Regular cardiac myocyte (primary cell): ENCODE measurements at places on chromosomes 11 and 22. TPM values are rescaled to one million over a fixed set of nuclear protein-coding genes. Genes with fewer than 3 reads are reported as not detected.

PRODH gene
- total RNA-seq: not detected in 2 replicates

PHF21A gene
- total RNA-seq: 8.6 and 20.0 TPM in 2 replicates

KREMEN1 gene
- total RNA-seq: 1.3 and 3.4 TPM in 2 replicates

VPREB1 gene
- total RNA-seq: not detected in 2 replicates

NFRKB gene
- total RNA-seq: 16.3 and 18.3 TPM in 2 replicates

OR56B1 gene
- total RNA-seq: not detected in 2 replicates

POU2F3 gene
- total RNA-seq: not detected in 2 replicates

TSPAN18 gene
- total RNA-seq: under 0.01 TPM in 2 replicates

SCGB2A2 gene
- total RNA-seq: not detected in 2 replicates

KDM2A gene
- total RNA-seq: 38.9 and 40.3 TPM in 2 replicates

OR51E2 gene
- 0.19 and 0.56 TPM in 2 replicates for total RNA-seq

NPTXR gene
- 0.58 and 2.5 TPM in 2 replicates for total RNA-seq

SCUBE2 gene
- 1.2 and 1.7 TPM in 2 replicates for total RNA-seq

DDX17 gene
- total RNA-seq: 314 and 414 TPM in 2 replicates

SMTNL1 gene
- not detected in 2 replicates for total RNA-seq

DNAJB7 gene
- not detected in 2 replicates for total RNA-seq

NRIP3 gene
- 16.6 and 28.2 TPM in 2 replicates for total RNA-seq

CATSPERZ gene
- total RNA-seq: 0.28 TPM in 1 of 2 replicates, not detected in the other

SCN3B gene
- under 0.01 TPM in 1 of 2 replicates, not detected in the other for total RNA-seq

CRY2 gene
- 10.2 and 13.8 TPM in 2 replicates for total RNA-seq

FIBIN gene
- 2.3 and 7.0 TPM in 2 replicates for total RNA-seq

SLC25A18 gene
- total RNA-seq: under 0.01 TPM in 1 of 2 replicates, not detected in the other

GAB4 gene
- not detected in 2 replicates for total RNA-seq

PTS gene
- 57.5 and 92.2 TPM in 2 replicates for total RNA-seq

TMEM45B gene
- not detected in 2 replicates for total RNA-seq

PLAAT3 gene
- 9.0 and 24.2 TPM in 2 replicates for total RNA-seq

ARVCF gene
- total RNA-seq: 6.5 and 11.3 TPM in 2 replicates

CD6 gene
- total RNA-seq: not detected in 2 replicates

DKK3 gene
- total RNA-seq: 89.1 and 345 TPM in 2 replicates

PHETA2 gene
- total RNA-seq: 16.5 and 17.5 TPM in 2 replicates

HORMAD2 gene
- under 0.01 TPM in 2 replicates for total RNA-seq

CNIH2 gene
- 0.19 and 0.85 TPM in 2 replicates for total RNA-seq

VEGFB gene
- 14.6 and 17.2 TPM in 2 replicates for total RNA-seq

GGTLC2 gene
- not detected in 2 replicates for total RNA-seq

RTCB gene
- total RNA-seq: 99.5 and 162 TPM in 2 replicates

APOA5 gene
- total RNA-seq: under 0.01 TPM in 1 of 2 replicates, not detected in the other
